ENCODE measurements at places on chromosomes 12 and 14.

DNA sequence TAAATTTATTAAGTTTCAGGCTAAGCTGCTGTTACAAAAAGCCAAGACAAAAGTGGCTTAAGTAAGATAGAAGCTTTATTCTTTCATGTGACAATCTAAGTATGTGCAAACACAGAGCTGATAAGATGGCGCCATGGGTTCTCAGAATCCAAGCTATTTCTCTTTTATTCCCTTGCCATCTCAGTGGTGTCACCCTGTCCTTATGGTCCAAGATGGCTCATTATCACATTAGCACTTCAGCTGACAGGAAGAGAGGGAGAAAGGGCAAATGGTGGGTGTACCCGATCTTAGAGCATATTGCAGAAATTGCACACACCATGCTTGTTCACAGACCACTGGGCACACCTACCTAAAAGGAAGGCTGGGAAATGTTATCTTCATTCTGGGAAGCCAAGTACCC, 211.7 kb downstream of the TMTC2 start:
- H3K27ac ChIP-seq: no peak overlapping the region
- DNase-seq: no peak
- H3K27me3 ChIP-seq: no peaks in the 10 kb centered on the region
- no peak overlapping the region for H3K4me3 ChIP-seq
- no peaks in the 10 kb centered on the region for H3K36me3 ChIP-seq
- H3K4me1 ChIP-seq: no peaks in the 10 kb centered on the region

DNA sequence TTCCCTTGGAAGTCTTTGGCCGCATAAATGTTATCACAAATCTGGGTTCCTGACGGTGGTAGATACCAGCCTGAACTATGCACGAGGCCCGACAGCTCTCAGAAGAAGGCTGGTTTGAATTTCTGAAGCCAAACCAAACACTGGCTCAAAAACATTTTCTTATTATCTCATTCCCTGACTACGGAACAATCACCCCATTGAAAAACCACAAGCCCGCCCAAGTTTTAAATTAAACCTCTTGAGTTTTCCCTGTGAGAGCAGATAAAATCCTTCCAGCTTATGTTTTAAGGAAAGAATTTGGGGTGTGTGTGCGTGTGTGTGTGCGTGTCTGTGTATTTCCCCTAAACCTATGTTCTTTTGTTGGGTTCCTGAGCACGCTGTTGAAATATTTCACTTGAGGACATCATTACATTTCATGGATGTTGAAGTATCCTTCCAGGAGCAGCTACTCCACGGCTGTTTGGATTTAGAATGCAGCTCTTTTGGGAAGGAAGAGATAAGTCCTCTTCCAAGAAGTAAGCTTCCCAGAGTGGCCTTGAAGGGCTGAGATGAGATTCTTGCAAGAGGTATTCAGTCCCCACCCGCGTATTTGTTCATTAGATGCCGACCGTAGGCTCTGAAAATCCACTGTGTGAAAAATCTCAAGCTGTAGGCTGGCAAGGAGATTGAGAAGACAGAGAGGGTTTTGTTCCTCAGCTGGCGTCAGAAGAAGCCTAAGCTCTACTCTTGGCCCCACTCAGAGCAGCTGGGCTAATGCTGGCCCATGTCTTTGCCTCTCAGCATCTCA, 131.0 kb upstream of the NCOR2 start:
- H3K27me3 ChIP-seq: no peaks in the 10 kb centered on the region
- H3K36me3 ChIP-seq: no peaks in the 10 kb centered on the region
- no peak for DNase-seq
- no peaks in the 10 kb centered on the region for H3K4me1 ChIP-seq

DNA sequence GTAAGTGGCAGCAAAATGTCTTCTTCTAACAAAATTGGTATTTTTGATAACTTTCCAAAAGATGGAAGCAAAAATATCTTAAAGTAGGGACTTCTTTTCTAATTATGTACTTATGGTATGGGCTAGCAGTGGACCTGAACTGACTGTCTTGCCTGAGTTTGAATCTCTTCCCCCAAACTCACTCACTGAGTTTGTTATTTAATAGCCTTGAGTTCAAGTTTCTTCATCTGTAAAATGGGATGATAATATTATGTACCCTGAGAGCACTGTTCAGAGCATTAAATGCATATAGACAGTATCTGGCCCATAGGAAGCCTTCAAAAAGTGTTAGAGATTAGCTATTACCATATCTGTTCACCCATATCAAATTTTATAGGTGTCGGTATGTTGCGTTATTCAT, 210.4 kb upstream of the NUDT4 start:
- H3K36me3 ChIP-seq: no peaks in the 10 kb centered on the region
- no peak for DNase-seq
- peak overlapping the region; percentile 57 for H3K27ac ChIP-seq
- no peak overlapping the region for H3K4me3 ChIP-seq

- no peak overlapping the region for H3K4me3 ChIP-seq
- no peak overlapping the region for H3K27ac ChIP-seq
- no peaks in the 10 kb centered on the region for H3K4me1 ChIP-seq
- H3K27me3 ChIP-seq: no peaks in the 10 kb centered on the region
- H3K36me3 ChIP-seq: no peaks in the 10 kb centered on the region
These were observed 133.3 kb downstream of the FLRT2 start for GRCh38 chr14:85663256-85663655.

- H3K27me3 ChIP-seq: no peaks in the 10 kb centered on the region
- no peak for DNase-seq
- no peaks in the 10 kb centered on the region for H3K36me3 ChIP-seq
- no peaks in the 10 kb centered on the region for H3K4me1 ChIP-seq
These were observed 379.9 kb upstream of the DCN start for GRCh38 chr12:91562476-91562875.

DNA sequence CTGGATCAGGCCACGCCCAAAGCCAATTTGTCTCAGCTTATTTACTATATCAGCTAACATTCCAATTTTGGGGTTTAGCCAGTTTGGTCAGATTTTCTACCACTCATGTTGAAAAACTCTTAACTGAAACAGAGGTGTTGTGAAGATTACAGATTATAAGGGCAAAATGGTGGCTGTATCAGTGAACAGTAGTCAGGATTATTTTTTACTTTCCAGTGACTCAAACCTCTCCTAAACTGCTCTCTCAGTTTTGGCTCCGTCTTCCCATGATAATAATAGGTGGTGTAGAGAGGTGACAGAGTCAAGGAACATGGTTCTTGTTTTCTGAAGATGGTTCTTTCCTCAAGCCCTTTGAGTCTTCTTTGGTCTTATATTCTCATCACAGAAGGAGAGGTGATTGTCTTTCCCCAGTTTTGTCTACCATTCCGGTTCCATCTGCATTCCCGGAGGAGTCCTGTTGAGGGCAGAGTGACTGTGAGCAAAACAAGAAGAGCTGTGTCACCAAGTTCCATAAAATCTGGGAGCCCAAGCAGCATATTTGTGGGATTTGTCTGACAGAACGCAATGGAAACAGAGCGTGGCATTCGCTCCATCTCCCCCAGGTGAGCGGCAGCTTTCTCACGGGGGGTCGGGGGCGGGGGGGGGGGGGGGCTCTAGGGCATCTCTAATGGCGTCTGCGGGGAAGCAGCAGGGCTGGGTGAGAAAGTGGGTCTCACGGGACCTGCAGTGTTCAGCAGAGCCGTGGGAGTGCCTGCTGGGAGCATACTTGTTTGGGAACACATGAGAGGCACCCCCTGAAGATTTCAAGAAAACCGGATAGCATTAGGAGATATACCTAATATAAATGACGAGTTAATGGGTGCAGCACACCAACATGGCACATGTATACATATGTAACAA, 59.1 kb downstream of the TBC1D30 start:
- no peaks in the 10 kb centered on the region for H3K36me3 ChIP-seq
- no peak overlapping the region for H3K27ac ChIP-seq
- H3K4me3 ChIP-seq: no peak overlapping the region
- no peaks in the 10 kb centered on the region for H3K27me3 ChIP-seq

DNA sequence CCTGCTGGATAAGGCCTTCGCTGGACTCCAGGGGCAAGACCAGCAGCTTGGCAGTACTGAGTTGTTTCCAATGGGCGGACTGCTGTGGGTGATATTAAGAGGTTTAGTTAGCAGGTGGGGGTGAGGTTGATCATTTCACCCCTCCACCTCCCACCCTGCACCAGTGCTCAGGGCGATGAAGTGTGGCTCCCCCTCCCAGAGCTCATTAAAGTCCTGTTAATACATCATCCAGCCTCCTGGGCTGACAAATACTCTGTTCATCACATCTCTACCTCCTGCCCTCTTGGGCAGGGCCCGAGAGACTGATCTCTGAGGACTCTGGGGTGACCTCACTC, 2.4 kb upstream of the FIGNL2 start:
- H3K4me1 ChIP-seq: no peaks in the 10 kb centered on the region
- H3K27me3 ChIP-seq: no peaks in the 10 kb centered on the region
- H3K36me3 ChIP-seq: no peaks in the 10 kb centered on the region

GRCh38 chr12:62299617-62300016, 39.4 kb downstream of the USP15 start:
- H3K4me3 ChIP-seq: no peak overlapping the region
- no peak overlapping the region for H3K27ac ChIP-seq
- H3K4me1 ChIP-seq: no peaks in the 10 kb centered on the region

- no peaks in the 10 kb centered on the region for H3K36me3 ChIP-seq
- H3K27ac ChIP-seq: no peak overlapping the region
- no peak for DNase-seq
- no peaks in the 10 kb centered on the region for H3K4me1 ChIP-seq
- H3K4me3 ChIP-seq: no peak overlapping the region
- no peaks in the 10 kb centered on the region for H3K27me3 ChIP-seq
These were observed 99.2 kb downstream of the LGR5 start for GRCh38 chr12:71538807-71539206.

GRCh38 chr12:62075870-62076269, 184.3 kb upstream of the USP15 start:
- no peaks in the 10 kb centered on the region for H3K4me1 ChIP-seq
- H3K27ac ChIP-seq: no peak overlapping the region
- no peaks in the 10 kb centered on the region for H3K27me3 ChIP-seq
- no peak overlapping the region for H3K4me3 ChIP-seq

GRCh38 chr12:101076921-101077320, 133.1 kb downstream of the SLC5A8 start:
- no peaks in the 10 kb centered on the region for H3K4me1 ChIP-seq
- no peak for DNase-seq
- H3K4me3 ChIP-seq: no peak overlapping the region
- H3K27me3 ChIP-seq: no peaks in the 10 kb centered on the region
- peak overlapping the region; percentile 29 for H3K27ac ChIP-seq

GRCh38 chr14:49114161-49114893, 471.9 kb downstream of the RPS29 start:
- H3K27me3 ChIP-seq: no peaks in the 10 kb centered on the region
- H3K4me1 ChIP-seq: no peaks in the 10 kb centered on the region
- no peak for DNase-seq
- no peak overlapping the region for H3K4me3 ChIP-seq

DNA sequence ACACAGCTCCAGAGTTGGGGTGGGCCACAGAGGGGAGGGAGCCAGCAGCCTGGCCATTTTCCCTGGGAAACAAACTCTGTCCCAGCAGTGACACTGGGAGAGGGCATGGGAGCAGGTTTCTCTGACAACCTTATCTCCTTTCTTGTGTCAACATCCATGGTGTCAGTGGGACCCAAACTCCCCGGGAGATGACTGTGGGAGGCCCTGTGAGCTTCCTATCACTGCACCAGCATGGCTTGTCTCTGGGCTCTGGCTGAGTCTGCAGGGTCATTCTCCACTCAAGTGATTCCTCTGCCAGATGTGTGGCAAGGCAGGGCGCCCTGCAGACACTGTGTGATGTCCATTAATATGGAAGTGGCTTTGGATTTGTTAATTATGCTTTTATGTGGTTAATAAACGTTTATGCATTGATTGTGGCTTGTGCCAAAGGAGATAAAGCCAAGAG, 10.1 kb downstream of the LRTM2 start:
- H3K27me3 ChIP-seq: no peaks in the 10 kb centered on the region
- H3K27ac ChIP-seq: no peak overlapping the region
- no peaks in the 10 kb centered on the region for H3K4me1 ChIP-seq
- H3K36me3 ChIP-seq: no peaks in the 10 kb centered on the region
- no peak for DNase-seq

DNA sequence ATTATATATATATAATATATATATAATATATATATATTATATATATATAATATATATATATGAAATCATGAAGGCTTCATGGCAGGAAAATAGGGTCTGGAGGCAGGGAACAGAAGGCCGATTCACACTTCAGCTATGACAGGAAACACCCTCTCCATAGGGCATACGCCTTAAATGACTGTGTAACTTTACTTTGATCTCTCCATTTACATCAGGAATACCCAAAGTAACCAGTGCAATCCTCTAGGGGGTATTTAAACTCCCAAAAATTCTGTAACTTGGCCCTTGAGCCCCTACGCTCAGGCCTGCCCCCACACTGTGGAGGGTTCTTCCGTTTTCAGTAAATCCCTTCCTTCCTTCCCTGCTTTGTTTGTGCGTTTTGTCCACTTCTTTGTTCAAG, 40.4 kb upstream of the PPP2R5C start:
- H3K4me3 ChIP-seq: no peak overlapping the region
- H3K4me1 ChIP-seq: peaks cover 2% of the 10 kb centered on the region
- no peak for DNase-seq
- H3K27me3 ChIP-seq: no peaks in the 10 kb centered on the region

DNA sequence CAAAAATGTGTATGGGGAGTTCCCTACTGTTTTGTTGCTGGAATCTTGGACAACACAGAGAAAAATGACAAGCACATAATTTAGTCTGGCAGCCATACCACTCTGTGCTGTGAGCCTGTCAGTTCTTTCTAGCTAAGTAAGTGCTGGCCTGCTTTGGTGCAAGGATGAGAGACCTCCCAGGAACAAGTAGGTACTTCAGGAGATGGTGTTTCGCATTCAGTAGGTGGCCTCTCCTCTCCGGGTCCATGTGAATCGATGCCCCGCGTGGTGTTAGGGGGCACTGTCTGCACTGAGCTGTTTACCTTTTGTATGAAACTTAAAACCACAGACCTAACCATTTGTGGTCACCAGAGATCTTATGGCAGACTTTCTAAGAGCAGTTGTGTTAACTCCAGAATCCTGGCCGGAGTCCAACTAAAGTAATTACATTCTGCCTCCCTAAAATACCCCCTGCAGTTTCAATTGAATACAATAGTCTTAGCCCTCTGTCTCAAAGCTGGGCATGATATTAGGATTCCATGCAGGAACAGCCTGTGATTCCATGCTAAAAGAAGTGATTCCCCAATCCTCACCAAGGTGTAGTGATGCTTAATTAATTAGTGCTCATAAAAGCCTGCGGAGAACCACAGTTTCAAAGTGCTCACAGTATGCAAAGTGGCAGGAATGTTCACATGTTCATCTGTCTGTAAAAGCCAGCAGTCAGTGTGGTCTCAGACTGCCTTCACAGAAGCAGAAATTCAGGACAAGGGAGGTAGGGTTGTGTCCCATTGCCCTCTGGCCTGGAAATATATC, 64.2 kb downstream of the LLPH start:
- no peaks in the 10 kb centered on the region for H3K4me1 ChIP-seq
- no peak for DNase-seq
- H3K36me3 ChIP-seq: no peaks in the 10 kb centered on the region

DNA sequence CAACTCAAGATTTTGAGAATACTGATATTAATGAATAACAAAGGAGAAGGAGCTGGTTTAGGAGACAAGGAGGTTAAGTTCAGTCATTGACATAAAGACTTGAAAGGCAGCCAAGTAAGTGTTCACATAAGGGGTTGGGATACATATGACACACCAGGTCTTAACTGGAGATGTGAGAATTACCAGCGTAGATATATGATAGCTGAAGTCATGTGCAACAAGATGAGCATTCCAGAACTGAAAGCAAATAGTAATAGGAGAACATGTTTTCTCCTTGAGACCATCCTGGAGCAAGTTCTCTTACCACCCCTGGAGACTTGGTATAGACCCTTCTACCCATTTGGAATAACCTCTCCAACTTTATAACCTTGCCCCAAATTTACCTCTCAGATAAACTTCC, 43.3 kb upstream of the NPFF start:
- H3K36me3 ChIP-seq: no peaks in the 10 kb centered on the region
- no peaks in the 10 kb centered on the region for H3K27me3 ChIP-seq
- H3K27ac ChIP-seq: no peak overlapping the region
- H3K4me3 ChIP-seq: no peak overlapping the region
- no peak for DNase-seq
- H3K4me1 ChIP-seq: no peaks in the 10 kb centered on the region

All from prostate gland (tissue), 2 donors.